SW 1271 (cell line): ENCODE measurements at places on chromosomes 12 and 14.
A peak's percentile ranks its signal among the peaks of the same experiment; 100 is the strongest.

- peak; percentile 63 for DNase-seq
Observed at GRCh38 chr14:64504310-64504896, at the start of gene ZBTB1. TSS of gene ZBTB1 (plus strand) at chr14:64504770. CDS start at chr14:64521505, 16,735 bp downstream.

DNA sequence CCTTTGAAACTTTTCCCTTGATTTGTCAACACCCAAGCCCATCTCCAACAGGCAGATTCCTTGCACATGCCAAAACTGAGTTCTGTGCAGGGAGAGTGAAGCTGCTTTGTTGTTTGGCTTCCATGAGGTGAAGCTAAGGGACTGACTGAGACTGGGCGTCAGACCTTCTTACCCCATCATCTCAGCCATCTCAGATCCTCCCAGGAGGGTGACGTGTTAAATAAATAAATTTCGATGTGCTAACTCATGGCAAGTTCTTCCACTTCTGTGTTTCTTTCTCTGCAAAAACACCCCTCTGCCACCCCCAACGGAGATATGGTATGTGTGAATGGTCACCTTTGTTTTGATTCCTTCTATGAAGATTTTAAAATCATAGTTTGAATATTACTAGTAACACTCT is 17.8 kb downstream of the UTP20 start:
- DNase-seq: no peak

- peak; percentile 60 for DNase-seq
Observed at GRCh38 chr12:27549236-27549800, 25.3 kb downstream of the PPFIBP1 start.

DNA sequence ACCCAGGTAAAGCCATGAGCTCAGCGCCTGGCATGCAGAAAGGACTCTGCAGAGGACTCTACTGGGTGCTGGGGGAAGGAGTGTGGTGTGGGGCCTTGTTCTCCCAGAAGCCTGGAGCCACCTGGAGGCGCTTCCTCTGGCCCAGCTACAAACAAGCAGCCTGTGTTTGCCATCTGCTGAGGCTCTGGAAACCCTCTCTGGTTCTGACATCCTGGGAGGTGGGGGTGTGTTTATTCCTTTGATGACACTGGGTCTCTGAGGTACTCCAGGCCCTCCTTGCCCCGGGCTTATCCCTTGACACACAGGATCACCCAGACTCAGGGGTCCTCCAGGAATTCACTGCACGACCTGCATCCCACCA is 44.9 kb downstream of the RNF34 start:
- no peak for DNase-seq

GRCh38 chr12:93237235-93237915 is 140.3 kb upstream of the NUDT4 start:
- no peak for DNase-seq

GRCh38 chr12:121974026-121974985 is 47.4 kb upstream of the BCL7A start:
- DNase-seq: no peak

DNA sequence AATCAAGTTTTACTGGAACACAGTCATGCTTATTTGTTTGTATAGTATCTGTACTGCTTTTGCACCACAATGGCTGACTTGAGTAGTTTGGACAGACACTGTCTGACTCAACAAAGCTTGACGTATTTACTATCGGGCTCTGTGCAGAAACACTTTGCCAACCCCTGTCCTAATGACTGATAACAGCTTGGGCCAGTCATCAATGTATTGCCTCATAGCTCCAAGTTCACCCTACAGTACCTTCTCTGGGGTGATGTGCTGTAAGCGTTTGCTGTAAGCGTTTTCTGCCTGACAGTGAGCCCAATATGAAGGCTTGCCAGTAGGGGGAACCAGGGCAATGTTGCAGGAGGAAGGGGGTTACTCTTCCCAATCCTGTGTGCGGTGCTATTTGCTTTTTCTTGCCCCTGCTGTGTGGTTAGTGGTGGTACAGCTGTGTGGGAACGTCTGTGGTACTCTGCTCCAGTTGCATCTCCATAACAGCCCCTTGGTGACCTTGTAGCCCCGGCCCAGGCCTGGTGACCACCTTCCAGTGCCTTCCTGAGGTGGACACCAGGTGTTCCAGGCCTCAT is 5.4 kb upstream of the CCDC177 start:
- DNase-seq: peak; percentile 10

DNA sequence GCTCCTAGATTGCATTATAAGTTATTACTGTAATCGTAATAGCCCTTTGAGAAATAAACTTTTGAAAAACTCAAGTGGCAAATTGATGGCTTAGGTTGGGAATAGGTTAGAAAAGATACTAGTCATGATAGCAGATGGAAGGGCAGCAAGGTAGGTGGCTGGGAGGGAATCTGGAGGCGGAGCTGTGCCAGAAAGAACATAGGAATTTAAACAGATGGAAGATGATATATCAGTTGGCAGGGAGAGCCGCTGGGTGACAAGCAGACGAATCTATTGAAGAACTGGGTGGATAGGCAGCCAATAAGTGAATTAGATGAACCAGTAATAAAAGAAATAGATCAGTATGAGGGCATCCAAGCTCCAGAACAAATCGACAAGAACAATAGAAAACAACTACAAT is 142.1 kb downstream of the CNTN1 start:
- DNase-seq: no peak

- no peak for DNase-seq
Observed at GRCh38 chr12:101608301-101609133, 13.7 kb downstream of the MYBPC1 start.

DNA sequence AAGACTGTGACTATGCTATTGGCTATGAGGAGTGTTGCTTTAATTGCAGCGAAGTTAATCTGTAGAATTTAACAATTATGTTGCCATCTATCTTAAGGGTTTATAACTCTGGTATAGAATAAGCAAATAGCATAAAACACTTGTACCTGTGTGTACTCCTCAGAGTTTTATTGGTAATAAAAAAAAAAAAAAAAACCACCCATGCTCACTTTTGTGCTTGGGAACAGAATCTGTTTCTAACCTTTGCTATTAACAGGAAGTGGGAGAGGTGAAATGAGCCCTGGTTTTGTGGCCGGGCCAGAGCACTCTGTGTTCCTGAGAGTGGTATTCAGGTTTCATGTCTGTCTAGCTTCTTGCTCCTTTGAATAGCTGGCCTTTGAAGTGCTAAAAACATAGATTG is 53.1 kb downstream of the PDE3A start:
- DNase-seq: no peak
